ENCODE measurements at places on chromosomes 2 and 18. TPM values are rescaled to one million over a fixed set of nuclear protein-coding genes. Genes with fewer than 3 reads are reported as not detected.
A peak's percentile ranks its signal among the peaks of the same experiment; 100 is the strongest.

Gene ACMSD
- total RNA-seq = not detected

GRCh38 chr2:195579776-195580555 is 77.1 kb upstream of the SLC39A10 start:
- DNase-seq = no peak

DNA sequence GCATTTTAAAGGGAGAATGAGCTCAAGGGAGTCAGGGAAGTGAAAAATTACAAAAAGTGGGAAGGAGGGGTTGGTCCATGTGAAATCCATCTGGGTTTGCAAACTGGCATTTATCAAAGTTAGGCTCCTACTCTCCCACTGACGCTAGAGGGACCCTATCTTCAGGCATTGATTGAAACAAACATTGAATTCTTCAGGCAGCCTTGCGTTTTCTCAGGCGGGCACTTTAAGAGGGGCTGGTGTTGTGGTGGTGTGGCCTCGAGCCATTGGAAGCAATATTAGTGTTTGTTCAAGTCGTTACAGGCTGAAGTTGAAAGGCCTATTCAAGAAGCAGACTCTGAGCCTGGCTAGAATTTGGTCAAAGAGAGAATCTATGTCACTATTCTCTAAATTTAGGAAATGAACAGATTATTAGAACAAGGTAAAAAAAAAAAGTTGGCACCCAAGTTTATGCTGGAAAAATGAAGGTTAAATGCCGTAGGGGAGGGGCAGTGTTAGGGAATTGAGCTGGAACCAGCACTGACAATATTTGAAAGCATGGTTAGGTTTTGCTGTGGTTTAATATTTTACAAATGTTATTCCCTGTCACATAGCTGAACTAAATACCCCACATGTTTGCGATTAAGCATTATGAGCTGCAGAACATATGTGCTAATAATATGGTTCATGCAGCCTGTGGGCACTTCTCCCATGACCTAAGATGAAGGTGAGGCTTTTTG is 36.8 kb downstream of the STON1 start:
- DNase-seq = no peak

- no peak for DNase-seq
Measured at GRCh38 chr2:120658042-120658769, 77.5 kb upstream of the GLI2 start.

DNA sequence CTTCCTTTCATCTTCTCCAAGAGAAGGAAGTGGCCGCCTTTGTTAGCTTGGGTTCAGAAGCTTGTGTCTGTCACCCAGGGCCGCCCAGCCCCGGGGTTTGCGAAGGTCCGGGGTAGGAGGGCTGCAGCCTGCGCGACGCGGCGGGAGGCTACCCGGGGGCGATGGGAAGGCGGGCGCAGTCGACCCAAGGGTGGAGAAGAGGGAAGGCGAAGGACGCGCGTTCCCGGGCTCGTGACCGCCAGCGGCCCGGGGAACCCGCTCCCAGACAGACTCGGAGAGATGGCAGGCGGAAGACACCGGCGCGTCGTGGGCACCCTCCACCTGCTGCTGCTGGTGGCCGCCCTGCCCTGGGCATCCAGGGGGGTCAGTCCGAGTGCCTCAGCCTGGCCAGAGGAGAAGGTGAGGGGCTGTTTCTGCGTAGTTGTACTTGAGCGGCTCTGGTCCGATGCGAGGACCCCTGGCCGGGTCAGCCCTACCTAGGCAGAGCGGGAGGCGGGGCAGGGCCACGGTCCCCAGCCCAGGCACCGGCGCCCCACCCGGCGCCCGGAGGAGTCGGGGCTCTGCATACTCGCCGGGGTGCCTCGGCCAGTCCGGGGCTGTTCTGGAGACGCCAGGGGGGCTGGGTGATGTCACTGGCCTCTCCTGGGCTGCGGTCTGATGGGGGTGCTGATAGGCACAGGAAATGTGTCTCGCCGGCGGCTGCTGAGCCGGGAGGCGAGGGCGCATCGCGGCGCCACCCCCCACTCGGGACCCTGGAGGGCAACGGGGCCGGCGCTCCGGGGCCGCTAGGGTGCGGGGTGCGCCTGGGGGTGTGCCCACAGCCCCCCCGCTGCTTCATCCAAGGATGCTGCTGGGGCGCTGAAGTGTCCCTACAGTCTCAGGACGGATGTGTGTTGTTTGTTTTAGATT is at the start of gene QPCT:
QPCT (plus strand) TSS at position 178 of the 909 bp plus-strand sequence; CDS start at position 280, 102 bp downstream.
- peak; percentile 69 for DNase-seq

GRCh38 chr2:201235860-201236811 is 24.2 kb upstream of the CASP8 start:
- DNase-seq = no peak
